ENCODE measurements at places on chromosomes 13 and 19.

DNA sequence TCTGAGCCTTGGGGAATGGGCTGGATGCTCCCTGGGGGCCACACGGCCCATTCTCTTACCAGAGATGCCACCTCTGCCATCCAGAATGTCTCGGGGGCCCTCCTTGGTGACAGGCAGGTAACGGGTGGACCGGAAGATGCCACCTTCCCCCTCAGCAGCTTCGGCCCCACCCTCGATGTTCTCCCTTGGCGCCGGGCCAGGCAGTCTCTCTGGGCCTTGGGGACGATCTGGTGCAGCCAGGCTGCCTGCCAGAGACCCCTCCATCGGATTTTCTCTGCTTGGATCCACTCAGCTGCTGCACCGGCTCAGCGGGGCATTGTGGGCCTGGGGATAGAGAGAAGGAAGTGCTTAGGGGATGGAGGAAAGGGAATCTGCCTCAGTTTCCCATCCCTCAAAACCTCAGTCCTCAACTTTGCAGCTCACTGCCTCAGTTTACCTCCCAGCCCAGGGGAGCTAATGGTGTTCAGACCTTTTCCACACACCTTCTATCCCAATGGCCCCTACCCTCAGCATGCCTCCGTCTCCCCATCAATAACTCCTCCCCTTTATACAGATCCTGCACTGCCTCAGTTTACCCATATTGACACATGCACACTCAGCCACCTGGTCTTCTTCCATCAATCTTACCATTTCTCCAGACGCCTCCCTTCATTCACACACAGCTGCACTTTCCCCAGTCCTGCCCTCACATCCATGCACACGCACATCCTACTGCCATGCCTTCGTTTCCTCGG lies 1.5 kb downstream of the WIZ start:
- DNase-seq = no peak

DNA sequence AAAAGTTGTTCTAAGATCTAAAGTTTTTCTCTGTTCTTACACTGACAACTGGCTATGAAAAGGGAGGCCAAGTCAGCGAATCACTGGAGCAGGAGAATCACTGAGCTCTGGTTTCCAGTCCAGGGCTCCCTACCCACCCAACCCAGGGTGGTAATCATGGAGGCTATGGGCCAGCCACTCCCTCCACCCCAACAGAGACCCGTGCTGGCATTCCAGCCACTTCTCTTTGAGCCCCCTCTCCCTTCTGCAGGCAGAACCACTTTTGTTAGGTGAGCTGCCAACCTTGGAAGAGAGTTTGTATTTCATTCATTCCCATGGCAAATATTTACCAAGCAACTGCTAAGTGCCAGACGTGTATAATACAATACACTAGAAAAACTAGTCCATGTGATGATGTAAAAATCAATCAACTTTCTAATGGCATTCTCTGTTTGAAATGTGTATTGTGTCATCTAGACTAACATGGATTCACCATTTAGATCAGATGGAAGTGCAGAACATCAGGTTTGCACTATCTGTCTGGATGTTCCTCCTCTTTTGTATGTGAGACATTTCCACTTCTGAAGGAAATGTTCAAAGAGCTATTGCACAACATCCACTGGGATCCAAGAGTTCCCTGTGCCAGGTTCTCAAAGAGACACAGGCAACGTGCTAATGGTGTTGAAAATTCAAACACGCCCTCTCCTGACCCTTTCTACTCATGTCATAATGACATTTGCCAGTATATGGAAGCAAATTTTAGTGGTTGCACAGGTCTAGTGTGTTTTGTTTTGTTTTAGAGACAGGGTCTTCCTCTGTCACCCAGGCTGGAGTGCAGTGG lies 5.3 kb downstream of the MLNR start:
- DNase-seq = no peak

- DNase-seq = no peak
These were observed 127.2 kb downstream of the TM9SF2 start for GRCh38 chr13:99628442-99628841.

GRCh38 chr19:12733369-12734214 lies 892 bp downstream of the TRIR start:
- DNase-seq = peak; percentile 68

GRCh38 chr13:76683854-76684253 lies 202.4 kb downstream of the KCTD12 start:
- no peak for DNase-seq

GRCh38 chr19:1858412-1859081 lies 4.8 kb downstream of the KLF16 start:
- no peak for DNase-seq

- no peak for DNase-seq
These were observed 3.5 kb downstream of the PNMA8B start for GRCh38 chr19:46491975-46492682.

GRCh38 chr19:14494910-14495671 lies 836 bp downstream of the GIPC1 start:
- peak; percentile 81 for DNase-seq

- peak; percentile 62 for DNase-seq
These were observed 263.3 kb downstream of the SLITRK1 start for GRCh38 chr13:83618966-83619365.

DNA sequence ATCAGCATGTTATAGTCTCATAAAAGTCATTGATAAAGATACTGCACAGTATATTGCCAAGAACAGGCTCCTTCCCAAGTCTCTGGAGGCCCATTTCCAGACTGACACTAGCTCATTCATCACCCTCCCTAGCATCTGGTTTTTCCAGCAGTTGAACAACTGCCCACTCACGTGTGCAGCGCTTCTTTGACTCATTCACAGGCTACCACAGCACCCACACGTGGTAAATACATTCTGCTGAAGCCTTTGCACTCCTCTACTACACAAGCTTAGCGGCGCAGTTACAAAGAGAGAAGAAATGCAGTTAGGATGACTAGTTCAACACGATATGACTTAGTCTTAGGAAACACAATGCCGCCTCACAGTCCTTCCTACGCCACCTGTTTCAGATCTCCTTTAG lies 87.7 kb downstream of the DOCK9 start:
- DNase-seq = peak; percentile 72

DNA sequence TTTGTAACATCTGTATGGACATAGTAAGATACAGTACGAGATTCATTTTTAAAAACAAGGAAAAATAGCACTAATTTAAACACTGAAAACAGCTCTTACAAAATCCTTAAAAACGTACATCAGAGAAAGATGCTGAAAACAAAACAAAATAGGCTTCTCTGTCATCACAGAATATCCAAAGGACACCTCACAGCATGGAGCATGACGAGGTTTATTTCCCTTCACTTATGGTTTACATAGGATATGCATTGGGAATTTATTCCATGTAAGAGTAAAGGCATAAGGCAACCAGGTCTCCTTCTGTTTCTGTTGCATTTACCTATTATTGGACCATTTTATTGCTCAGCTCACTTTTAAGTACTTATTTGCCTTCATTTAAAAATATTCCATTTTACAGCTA lies 3.0 kb downstream of the KCTD12 start:
- no peak for DNase-seq

DNA sequence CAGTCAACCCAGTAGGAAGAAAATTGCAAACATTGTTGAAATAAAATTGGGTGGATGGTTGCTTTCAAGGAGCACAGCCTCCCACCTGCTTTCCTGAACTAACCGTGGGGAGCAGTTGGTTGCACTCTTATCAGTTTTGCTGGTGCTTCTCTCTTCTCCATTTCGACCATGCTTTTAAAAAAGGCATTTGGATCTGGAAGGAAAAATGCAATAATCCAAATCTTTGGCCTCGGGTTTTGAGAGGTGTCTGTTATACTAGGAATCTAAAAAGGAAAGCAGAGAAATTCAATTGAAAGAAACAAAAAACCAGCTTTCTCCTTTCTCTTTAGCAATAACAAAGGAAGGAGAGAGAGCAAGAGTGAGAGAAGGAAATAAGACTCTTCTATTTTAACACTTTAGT lies 113.6 kb upstream of the ARGLU1 start:
- no peak for DNase-seq

- DNase-seq = no peak
These were observed 7.4 kb downstream of the ACP5 start for GRCh38 chr19:11570039-11570462.

All from RWPE1 (cell line).